ENCODE measurements at places on chromosomes 3 and 15.
A peak's percentile ranks its signal among the peaks of the same experiment; 100 is the strongest.

DNA sequence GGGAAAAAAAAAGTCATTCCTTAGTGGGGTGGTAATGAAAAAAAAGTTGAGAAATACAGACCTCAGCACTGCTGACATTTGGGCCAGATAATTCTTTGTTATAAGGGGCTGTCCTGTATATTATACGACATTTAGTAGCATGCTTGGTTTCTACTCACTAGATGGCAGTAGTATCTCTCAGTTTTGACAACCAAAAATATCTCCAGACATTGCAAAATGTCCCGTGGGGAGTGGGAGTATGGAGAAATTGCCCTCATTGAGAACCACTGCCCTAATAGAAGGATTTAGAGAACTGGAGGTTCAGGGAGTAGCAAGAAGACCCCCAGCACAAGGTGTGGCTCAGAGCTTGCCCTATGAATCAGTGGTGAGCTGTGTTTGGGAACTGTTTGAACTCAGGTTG, 28.6 kb upstream of the TEX264 start:
- no peak for DNase-seq

DNA sequence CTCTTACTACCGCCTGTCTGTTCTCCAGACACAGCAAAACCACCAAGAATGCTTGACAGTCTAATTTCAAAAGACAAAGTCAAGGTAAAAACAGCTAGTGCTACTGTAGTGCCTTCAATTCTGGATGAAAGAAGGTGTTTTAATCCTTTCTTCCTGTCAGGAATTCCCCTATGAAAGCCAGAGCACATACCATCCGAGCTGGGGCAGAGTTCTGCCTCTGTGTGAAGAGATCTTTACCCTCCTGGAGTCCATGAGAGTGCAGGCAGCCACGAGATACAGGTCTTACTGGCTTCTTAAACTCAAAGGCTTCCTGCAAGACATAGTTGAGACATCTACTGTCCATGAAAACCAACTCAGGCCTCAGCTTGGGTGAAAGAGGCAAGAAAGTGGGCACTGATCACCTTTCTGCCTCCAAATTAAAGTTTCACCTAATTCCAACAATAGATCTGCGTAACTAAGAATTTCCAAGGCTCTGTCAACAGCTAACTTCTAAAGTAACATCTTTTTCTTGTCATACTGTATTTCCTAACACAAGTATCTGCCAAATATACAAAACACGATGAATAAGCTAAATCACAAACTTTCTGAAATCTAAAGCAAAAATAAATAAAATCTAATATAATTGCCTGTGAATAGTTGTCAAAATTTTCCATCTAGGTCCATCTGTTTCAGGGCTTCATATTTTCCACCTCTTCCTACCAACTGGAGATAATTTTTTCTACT, 7.5 kb downstream of the CDC25A start:
- DNase-seq, result no peak

DNA sequence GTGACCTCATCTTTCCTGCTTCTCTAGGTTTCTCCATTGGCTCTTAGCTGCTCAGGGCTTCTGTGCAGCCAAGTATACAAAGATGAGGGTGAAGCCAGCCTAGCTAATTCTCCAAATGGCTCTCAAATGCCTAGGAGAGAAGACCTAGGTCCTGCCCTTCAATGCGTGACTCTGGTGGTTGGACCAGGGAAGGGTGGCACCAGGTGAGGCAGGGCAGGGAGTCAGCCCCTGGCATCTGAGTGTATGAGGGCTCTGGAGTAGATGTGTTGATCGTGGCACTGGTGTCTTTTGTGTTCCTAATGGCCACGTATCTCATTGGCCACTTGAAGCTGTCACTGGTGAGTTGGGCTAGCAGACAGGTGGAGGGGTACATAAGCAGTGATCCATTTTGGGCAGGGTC, 59.8 kb downstream of the PDIA5 start:
- no peak for DNase-seq

DNA sequence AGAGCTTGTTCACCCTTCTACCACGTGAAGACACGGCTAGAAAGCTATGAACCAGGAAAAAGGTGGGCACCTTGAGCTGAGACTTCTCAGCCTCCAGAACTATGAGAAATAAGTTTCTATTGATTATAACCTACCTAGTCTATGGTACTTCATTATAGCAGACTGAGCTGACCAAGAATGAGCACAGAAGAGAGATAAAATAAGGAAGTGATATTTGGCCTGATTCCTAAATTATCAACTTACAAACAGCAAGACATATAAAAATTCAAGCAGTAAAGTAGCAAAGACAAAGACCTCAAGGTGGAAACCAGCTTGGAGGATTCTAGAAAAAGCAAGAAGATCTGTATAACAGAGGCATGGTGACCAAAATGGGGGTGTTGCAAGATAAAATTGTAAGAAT, 63.9 kb upstream of the OSTN start:
- no peak for DNase-seq

- no peak for DNase-seq
Observed at GRCh38 chr3:160458151-160458550, 8.6 kb upstream of the TRIM59 start.

DNA sequence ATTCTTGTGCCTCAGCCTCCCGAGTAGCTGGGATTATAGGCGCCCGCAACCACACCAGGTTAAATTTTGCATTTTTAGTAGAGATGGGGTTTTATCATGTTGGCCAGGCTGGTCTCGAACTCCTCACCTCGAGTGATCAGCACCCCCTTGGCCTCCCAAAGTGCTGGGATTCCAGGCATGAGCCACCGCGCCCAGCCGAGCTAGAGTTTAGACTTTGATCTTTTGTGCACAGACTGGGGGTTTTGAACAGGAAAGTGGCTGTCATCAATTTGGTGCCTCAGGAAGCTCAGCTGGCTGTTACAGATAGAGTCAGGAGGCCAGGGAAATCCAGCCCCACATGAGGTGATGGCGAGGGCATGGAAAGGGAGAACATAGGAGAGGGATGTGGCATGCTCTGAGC, 19.3 kb upstream of the IREB2 start:
- DNase-seq, result no peak

GRCh38 chr3:52827441-52827840, 3.0 kb downstream of the ITIH4 start:
- DNase-seq, result no peak

- DNase-seq, result peak; percentile 17
Observed at GRCh38 chr15:72155003-72155621, 36.9 kb downstream of the SENP8 start.

Measured in NCI-H1092 (cell line).